ENCODE measurements at places on chromosomes 4 and X. TPM values are rescaled to one million over a fixed set of nuclear protein-coding genes. Genes with fewer than 3 reads are reported as not detected.

DNA sequence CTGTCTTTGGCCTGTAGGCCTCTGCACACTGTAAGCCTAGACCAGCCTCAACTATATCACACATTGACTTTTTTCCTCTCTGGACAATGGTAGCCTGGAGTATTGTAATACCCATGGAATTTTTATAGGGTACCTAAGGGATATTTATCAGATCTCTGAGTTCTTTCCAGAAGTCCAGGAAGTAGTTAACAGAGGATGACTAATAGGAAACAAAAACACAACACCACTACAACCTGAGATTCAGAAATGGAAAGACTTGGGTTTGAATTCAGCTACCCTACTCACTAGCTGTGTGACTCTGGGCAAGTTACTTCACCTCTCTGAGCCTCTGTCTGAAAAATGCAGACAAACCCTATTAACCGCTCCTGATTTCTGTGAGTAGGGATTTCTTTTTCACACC is 7.7 kb upstream of the STX18 start:
- no peaks in the 10 kb centered on the region for H3K27me3 ChIP-seq
- DNase-seq, result no peak
- no peak overlapping the region for H3K27ac ChIP-seq
- H3K36me3 ChIP-seq, result peaks cover 23% of the 10 kb centered on the region

DNA sequence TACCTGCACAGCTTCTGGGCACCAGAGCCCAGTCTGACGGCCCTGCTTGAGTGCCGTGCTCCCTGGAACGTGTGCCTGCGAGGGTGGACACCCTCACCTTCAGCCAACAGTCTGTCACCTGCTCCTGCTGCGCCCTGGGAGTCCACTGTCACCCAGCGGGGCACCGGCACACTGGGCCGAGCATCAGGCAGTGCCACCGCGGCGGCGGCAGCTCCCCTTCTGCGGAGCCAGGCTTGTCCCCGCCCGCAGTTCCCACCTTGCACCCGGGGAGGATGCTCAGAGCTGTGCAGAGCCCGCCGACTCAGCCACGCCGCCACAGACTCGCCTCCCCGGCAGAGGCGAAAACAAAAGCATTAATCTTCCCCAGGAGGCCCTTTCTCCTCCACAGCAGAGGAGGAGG is 86.8 kb downstream of the ABLIM2 start:
- no peak for DNase-seq
- no peaks in the 10 kb centered on the region for H3K27me3 ChIP-seq
- no peak overlapping the region for H3K4me3 ChIP-seq
- no peaks in the 10 kb centered on the region for H3K4me1 ChIP-seq
- no peak overlapping the region for H3K27ac ChIP-seq
- H3K36me3 ChIP-seq, result no peaks in the 10 kb centered on the region

GRCh38 chr4:41069257-41069656 is 145.1 kb downstream of the APBB2 start:
- no peaks in the 10 kb centered on the region for H3K27me3 ChIP-seq
- H3K4me3 ChIP-seq, result no peak overlapping the region
- H3K27ac ChIP-seq, result no peak overlapping the region

GRCh38 chr4:145681518-145681917 is 1.6 kb downstream of the C4orf51 start:
- peaks cover 17% of the 10 kb centered on the region for H3K27me3 ChIP-seq
- no peak overlapping the region for H3K4me3 ChIP-seq
- no peak overlapping the region for H3K27ac ChIP-seq
- H3K4me1 ChIP-seq, result no peaks in the 10 kb centered on the region

The FAM236D gene
- total RNA-seq, result not detected

- DNase-seq, result no peak
- H3K36me3 ChIP-seq, result no peaks in the 10 kb centered on the region
- no peak overlapping the region for H3K4me3 ChIP-seq
- H3K27me3 ChIP-seq, result no peaks in the 10 kb centered on the region
- no peak overlapping the region for H3K27ac ChIP-seq
Measured at GRCh38 chr4:186809070-186809469, 85.4 kb upstream of the FAT1 start.

Data from activated T-cell treated with anti-CD3 and anti-CD28 coated beads, Interleukin-2, amount 50 U/mL, for 72 hours (primary cell).